SJCRH30 (cell line): ENCODE measurements at places on chromosomes 6 and 20.

DNA sequence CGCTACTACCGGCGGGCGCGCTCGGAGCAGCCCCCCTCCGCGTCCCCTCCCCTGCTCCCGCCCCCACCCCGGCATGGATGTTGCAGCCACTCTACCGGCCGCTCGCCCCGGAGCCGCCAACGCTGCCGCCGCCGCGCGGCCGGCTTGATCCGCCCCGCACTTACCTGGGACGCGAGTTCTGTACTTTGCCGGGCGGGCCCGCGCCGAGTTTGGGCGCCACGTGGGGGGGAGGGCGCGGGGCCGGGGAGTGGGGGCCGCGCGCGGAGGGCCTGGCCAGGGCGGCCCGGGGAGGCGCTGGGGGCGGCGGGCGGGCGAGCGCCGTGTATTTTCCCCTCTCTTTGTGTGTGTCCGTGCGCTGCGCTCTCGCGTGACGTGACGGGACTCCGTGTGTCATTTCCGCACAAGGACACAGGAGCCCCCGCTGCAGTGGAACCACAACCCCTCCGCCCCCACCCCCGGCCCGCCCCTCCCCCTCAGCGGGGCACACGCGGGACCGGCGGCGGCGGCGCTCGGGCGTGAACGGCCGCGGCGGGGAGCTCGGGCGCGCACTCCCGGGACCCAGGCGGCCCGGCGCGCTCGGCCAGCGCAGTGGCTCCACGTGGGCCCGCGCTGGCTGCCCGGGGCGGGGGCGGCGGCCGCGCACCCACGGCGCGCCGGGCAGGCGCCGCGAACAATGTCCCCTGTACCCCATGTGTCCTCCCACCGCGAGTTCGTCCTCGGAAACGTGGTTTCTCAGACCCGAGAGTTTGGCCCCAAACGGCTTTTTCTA lies at the start of gene BEND3:
Gene BEND3, minus strand, starts transcription at position 590 of the 769 bp plus-strand sequence. CDS start 16,230 bp downstream, outside the sequence.
- peak; percentile 44 for DNase-seq

GRCh38 chr6:1498491-1499113 lies 109.2 kb downstream of the FOXF2 start:
- peak; percentile 5 for DNase-seq

DNA sequence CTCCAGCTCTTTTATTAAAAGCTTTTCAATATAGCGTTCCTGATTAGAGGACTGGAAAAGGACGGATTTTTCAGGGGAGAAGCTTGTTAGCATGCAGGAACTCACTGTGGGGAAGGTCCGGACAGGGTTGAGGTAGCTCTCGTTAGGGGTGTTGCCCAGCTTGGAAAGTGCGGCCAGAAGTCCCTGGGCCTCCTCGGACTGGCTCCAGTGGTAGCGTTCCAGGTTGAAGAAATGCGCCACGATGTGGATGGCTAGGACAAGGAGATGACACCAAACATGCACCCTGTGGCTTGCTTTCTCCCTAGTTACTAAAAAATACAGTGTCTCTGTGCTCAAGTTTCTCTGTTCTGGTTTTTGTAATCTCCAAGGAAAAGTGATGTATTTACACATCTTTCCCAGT lies 12.5 kb downstream of the NOX3 start:
- DNase-seq, result no peak

GRCh38 chr20:41094353-41095055 lies 42.8 kb upstream of the PLCG1 start:
- DNase-seq, result no peak

DNA sequence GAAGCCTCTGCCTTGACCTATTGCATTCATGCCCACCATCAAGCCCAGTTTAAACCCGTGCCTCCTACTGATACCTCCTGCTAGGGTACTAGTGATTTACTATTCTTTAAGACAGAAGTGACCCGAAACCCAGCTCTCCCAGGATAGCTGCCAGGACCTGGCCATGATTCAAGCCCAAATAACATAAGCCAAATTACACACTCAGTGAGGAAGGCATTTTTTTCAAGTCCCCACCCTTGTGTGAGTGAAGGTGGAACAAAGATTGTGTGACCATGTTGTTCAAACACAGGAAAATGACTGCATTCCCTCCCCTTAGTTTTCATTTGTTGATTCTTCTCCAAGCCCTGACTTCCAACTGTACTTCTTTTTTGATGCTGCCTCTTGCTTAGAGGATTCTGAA lies 3.7 kb upstream of the KAT14 start:
- no peak for DNase-seq

GRCh38 chr20:40915756-40916155 lies 112.9 kb upstream of the TOP1 start:
- no peak for DNase-seq

DNA sequence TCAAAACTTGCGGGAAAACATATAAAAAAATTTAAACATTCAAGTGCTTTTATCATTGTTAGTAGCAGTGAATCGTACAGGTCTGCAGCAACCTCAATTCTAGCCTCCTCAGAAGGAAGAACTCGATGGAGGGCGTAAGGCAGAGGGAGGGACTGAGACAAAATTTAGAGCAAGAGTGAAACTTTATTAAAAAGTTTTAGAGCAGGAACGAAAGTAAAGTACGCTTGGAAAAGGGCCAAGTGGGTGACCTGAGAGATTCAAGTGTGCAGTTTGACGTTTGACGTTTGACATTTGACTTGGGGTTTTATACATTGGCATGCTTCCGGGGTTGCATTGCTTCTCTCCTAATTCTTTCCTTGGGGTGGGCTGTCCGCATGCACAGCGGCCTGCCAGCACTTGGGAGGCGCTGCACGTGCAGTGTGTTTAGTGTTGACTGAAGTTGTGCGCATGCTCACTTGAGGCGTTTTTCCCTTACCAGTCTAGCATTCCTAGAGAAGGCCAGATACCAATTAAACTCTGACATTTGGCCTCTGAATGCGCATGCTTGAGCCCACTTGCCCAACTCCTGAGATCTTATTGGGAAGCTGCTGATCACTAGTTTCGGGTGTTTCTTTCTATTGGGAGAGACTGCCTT lies 82.6 kb downstream of the TBX18 start:
- DNase-seq, result no peak

DNA sequence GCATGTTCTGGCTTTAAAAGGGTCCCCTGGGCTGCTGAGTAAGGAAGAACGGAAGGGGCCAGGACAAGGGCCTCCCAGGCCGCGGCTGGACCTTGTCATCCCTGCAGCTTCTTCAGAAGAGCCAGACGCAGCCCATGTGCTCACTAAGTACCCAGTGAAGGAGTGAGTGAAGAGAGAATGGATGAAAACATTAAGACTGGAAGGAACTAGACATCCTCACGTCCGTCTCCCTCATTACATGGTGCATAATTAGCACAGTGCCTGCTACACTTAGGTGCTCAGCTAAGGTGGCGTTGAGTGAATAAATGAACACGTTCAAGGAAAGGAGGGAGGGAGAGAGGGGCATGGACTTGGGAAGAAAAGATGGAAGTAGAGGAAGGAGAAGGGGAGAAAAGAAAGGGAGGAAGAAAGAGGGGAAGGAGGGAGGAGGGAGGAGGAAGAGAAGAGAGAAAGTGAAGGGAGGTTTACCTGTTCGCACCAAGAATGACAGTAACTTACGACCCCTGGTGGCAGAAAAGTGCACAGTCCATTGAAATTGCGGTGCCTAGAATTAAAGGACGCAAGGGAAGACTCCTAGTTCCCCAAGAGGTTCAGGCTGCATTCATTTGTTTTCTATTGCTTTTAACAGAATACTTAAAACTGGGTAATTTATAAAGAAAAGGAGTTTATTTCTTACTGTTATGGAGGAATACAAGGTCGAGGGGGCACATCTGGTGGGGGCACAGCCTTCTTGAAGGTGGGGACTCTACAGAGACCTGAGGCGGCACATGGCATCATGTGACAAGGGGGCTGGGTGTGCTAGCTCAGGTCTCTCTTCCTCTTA lies 8.0 kb downstream of the TP53RK start:
- DNase-seq, result peak; percentile 87

DNA sequence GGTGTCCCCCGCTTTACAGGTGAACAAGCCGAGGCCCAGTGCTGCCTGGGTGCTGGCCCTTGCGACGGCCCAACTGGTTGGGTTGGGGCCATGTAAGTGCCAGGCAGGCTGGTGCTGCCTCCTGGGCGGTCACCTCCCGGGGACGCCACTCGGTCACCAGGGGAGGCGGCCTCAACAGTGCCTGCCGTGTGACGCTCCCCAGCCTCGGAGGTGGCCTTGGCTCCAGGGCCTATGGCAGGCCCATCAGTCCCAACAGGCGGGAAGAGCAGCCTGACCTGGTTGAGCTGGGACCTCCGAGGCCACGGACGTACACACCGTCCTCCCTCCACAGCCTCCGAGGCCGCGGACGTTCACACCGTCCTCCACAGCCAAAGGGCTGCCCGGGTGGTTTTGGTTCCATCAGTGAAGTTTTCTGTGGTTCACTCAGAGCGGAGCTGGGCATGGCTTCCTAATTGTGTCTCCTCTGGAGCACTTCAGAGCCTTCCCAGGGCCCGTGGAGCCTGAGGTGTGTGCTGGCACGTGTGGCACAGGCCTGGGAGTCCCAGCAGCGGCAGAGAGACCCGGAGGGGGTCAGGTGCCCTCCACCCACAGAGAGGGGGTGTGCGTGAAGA lies 19.3 kb upstream of the SLCO4A1 start:
- DNase-seq, result no peak
